ENCODE measurements at places on chromosomes 3 and 15.
A peak's percentile ranks its signal among the peaks of the same experiment; 100 is the strongest.

GRCh38 chr3:160376681-160377080 is 22.3 kb downstream of the IFT80 start:
- DNase-seq: no peak

GRCh38 chr3:99249627-99250026 is 348.1 kb upstream of the DCBLD2 start:
- DNase-seq: no peak

GRCh38 chr3:73774645-73775044 is 149.9 kb upstream of the PDZRN3 start:
- DNase-seq: no peak

DNA sequence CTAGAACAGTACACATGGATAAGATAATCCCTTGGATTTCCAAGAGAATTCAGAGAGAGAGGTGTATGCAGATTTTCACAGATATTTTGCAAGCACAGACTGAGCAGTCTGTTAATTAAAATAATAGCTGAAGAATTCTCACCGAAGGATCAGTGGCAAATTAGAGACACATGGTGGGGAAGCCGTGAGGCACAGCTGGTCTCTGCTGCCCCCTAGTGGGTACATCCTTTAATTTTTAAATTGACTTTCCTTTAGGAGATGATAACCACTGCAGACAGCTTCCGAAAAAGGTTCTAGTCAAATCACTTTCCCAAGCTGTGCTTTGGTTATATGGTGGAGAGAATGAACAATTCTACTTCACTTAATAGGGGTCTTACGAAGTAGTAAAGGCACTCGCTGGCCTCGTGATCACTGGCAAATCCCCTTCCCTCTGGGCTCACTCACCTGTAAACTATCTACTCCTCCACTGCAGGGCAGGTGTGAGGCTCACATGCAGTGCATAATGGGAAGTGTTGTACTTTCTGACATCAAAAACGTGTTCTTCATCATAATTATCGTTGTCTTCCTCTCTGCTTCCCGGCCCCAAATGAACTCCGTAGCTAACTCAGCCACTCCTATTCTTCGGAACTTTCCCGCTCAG is 19.5 kb downstream of the MESD start:
- DNase-seq: peak; percentile 67

DNA sequence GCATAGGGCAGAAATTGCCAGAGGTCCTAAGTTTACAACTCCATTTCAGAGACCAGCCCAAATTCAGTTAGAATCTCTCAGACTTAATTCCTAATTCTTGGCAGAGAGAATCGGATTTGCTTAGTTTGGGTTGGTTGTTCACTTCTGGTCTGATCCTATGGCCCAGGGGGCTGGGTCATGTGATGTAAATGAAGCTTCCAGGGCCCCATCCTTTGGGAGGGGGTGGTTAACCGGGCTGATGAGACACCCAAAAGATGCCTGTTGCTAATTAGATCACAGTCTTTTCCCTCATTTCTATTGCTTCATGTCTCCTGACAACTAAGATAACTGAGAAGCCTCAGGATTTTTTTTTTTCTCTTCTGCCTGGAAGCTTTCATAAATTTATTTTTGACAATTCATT is 11.1 kb upstream of the ZNF620 start:
- no peak for DNase-seq

DNA sequence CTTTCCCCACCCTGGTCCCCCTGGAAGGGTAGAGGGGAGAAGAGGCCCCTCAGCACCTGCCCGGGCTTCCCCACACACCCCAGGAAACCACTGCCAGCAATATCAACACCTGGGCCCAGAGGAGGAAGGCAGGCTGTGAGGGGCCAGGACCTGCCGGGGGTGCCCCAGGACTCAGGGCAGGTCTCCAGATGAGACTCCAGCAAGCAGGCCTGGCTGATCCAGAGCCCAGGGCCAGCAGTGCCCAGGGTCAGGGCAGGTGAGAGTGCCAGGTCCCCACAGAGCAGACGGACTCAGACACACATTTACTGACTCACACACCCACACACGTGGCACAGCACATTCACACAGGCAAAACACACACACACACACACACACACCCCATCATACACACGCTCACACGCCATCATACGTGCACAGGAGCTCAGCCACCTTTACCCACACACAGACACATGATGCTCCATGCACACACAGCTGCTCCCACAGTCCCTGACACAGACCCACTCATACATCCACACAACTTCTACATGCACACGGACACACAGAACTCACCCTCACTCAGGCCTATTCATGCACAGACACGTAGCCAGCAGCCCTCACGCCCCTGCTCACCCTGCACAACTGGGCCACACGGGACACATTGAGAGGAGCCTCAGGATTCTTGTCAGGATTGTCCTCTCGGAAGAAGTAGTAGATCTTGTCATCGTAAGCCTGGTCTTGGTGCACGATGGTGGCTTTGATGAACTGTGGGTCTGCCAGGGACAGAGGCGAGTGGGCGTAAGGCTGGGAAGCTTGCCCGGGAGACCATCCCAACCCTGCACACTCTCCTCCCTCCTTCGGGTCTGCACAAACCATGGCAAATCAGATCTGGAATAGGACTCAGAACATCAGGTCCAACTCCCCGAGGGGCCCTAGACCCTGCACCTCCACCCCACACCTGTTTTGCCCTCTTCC is 17.5 kb downstream of the SEMA7A start:
- DNase-seq: no peak

GRCh38 chr3:65672871-65673815 is 365.6 kb downstream of the MAGI1 start:
- peak; percentile 24 for DNase-seq

- DNase-seq: no peak
Measured at GRCh38 chr3:159609625-159610024, 379.0 kb upstream of the IL12A start.

GRCh38 chr3:44950275-44950734 is 25.7 kb downstream of the ZDHHC3 start:
- DNase-seq: no peak

- DNase-seq: no peak
Measured at GRCh38 chr3:52788890-52789745, 5.5 kb upstream of the ITIH3 start.

- DNase-seq: no peak
Measured at GRCh38 chr3:141288336-141288990, 56.8 kb downstream of the PXYLP1 start.

DNA sequence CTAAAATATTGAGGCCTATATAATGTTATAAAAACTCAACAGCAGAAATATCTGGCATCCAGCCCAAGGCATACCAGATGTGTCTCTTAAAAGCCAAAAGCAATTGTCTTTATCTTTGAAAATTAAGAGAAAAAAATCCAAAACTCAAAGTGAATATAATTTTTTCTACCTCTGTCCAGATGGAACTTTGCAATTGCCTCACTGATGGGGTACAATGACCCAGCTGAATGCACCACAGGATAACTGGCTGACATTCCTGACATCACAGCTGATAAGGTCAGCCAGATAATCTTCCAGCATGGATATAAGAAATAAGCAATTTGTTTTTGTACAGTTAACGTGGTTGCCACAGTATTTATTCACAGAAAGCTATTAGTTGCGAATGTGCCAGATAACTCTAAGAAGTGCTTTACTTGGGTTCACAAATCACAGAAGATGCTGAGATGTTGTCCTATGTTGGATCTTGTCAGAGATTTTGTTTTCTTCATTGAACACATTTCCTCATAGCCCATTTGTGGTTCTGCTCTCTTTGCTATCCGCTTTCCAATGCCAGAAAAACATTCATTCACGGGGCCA is 566.9 kb upstream of the CCDC54 start:
- DNase-seq: no peak

- no peak for DNase-seq
Measured at GRCh38 chr3:20130106-20130505, 55.9 kb downstream of the SGO1 start.

DNA sequence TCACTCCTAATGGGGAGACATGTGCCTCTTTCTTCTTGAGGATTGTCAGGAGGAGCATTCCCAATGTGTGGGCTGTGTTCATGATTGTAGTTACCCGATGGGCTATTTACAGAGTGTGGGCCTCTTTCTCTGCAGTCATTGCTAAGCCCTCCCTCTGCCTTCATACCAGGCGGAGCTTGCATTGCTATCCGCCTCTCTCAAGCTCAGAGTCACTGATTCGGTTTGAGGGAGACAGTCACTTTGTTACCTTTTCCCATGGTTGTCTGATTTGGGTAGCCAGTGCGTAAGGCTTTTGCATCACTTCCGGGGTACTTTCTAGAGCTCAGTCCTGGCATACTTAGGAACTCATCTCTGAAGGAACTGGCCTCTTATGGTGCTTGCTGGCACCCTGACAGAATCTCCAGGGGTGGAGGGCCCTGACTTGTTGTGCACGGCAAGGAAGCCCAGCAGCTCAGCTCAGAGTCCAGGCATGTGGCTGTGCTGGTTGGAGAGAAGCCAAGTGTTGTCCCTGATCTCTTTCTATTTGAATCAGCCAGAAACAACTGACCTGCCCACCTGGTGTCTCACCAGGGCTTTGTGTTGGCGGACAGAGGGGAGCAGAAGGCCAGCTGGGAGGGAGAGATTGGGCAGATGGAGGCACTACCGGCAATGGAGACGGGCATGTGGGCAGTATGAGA is 79.8 kb downstream of the EPHB1 start:
- no peak for DNase-seq

All from activated CD4-positive, alpha-beta memory T cell treated with anti-CD3 and anti-CD28 coated beads for 36 hours (primary cell).